Activated CD8-positive, alpha-beta memory T cell treated with anti-CD3 and anti-CD28 coated beads, Interleukin-2, amount 10 ng/mL, durations not matched to agents 7 days and 5 days (primary cell): ENCODE measurements at places on chromosomes 1 and 21. TPM values are rescaled to one million over a fixed set of nuclear protein-coding genes. Genes with fewer than 3 reads are reported as not detected.

GRCh38 chr1:109263597-109264378, 14.4 kb downstream of the CELSR2 start:
- peak; percentile 83 for DNase-seq

FAM229A gene
- total RNA-seq: 4.1 TPM

ILDR2 gene
- 7.9 TPM for total RNA-seq

CHODL gene
- 0.32 TPM for total RNA-seq
